Kasumi-1 (cell line): ENCODE measurements at places on chromosomes 6 and 20.

GRCh38 chr6:4986999-4987398 is 16.8 kb downstream of the RPP40 start:
- no peak for DNase-seq

- DNase-seq = no peak
Measured at GRCh38 chr6:16196260-16196983, 42.0 kb upstream of the GMPR start.

DNA sequence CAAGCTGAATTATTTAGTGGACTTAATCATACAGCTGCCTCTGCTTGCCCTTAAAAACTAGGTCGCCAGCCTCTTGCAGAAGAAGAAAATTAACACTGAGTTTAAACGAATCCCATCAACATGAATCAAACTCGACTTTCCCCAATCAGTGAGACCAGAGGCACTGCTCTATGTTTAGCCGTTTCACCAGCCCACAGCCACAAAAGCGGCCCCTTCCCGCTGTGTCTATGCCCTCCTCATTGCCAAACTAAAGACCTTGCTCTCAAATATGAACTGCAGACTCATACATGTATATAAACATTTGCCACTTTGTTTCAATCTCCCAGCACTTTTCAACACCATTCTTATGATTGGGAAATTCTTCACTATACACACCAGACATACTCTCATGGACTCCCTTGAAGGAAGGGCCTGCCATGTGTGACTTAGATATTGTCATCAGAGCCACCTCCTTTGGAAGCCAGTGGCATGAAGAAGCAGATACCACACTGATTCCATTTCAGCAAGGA is 105.8 kb upstream of the ADGRF1 start:
- DNase-seq = no peak

DNA sequence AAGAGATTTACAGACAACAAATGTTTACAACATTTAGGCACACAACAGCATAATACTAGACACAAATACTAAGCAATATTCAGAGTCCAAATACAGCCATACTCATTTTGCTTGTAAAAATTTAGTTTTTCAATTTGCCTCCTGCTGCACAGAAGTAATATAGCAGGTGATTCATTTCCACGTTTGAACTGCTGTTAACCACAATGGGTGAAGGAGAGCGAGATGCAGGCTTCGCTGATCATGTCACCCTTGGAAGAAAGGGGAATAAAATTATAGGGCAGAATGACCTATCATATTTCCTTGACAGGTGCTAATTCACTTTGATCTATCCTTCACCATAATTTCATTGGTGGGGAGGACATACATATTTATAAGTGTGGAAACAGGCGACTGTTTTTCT is 643.8 kb upstream of the AGPAT4 start:
- no peak for DNase-seq

- no peak for DNase-seq
Measured at GRCh38 chr6:18741741-18742140, 354.6 kb downstream of the RNF144B start.

DNA sequence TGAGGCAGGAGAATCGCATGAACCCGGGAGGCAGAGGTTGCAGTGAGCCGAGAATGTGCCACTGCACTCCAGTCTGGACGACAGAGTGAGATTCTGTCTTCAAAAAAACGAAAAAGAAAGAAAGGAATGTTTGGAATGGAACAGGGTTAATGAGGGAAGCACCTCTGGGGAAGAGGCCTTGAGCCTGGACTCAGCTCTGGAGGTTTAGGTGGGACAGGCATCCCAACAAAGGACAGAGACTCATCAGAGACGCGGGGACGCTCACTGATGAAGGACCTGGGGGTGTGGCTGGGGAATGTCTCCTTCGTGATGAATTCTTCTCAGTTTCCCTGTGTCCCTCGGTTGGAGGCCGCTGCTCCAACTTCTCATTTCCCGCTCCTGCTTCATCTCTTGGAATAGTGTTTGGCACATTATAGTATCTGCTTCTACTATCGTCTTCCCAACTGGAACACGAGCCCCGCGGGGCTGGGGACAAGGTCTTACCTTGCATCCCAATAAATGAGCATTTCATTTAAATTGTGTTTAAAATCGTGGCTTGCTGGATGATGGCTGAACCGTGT is 27.6 kb downstream of the KIF25 start:
- DNase-seq = no peak

- no peak for DNase-seq
Measured at GRCh38 chr6:52027699-52028098, 59.7 kb downstream of the PKHD1 start.

GRCh38 chr6:44503471-44503870 is 116.0 kb downstream of the CDC5L start:
- DNase-seq = no peak

- DNase-seq = no peak
Measured at GRCh38 chr20:13765868-13766416, 18.8 kb downstream of the ESF1 start.

DNA sequence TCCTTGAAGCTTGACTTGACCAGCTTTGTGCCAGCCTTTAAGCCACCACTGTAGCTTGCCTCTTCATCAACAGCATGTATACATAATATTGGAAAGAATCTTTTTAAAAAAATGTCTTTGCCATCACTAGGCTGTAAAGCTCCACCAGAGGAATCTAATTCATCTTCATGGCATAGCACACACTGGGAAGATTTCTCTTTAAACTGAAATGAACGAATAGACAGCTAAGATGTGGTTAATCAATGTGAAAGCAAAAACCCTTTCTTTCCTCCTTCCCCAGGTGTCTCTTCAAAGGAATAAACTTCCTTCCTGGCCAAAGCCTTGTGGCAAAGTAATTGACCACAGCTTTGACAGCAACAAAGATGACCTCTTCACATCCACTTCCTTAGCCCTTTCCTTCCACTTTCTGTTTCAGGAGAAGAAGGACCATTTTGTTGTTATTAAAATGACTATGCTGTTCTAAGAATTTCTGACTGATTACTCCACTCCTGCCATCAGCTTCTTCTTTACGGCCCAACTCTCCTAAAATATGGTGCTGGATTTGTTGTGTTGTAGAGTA is 428.7 kb upstream of the SOX4 start:
- no peak for DNase-seq

DNA sequence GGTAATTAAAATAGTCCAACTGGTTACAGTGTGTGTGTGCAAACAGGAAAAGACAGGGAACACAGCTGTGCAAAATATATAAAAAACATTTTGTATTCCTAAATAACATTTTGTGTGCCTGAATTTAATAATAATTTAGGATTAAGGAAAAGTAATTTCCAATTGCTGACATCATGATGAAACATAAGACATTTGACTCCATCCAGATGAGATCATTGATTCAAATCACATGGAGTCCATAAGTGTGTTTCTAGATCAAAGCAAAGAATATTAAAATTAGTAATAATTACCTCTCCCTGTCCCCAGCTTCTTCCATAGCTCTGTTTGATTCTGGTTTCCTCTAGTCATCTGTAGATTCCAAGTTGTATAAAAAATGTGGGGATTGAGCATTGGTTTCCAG is 64.6 kb upstream of the BTN3A2 start:
- no peak for DNase-seq

DNA sequence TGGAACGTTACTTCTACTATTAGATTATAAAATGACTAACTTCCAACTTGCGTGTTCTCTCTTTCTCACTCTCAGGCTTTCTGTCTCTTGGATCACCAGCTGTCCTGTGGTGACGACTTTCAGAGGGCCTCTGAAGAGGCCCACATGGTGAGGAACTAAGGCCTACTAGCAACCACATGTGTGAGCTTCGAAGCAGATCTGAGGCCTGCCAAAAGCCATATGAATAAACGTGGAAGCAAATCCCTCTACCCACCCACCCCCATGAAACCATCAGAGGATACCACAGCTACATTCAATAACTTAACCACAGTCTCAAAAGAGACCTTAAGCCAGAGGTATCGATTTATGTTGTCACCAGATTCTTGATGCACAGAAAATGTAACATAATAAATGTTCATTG is 13.5 kb upstream of the BMP5 start:
- no peak for DNase-seq

GRCh38 chr20:20772497-20773085 is 60.1 kb upstream of the RALGAPA2 start:
- DNase-seq = no peak

- DNase-seq = no peak
Measured at GRCh38 chr6:13710552-13711323, 897 bp downstream of the RANBP9 start.

GRCh38 chr6:46933751-46934150 is 12.0 kb upstream of the ADGRF5 start:
- no peak for DNase-seq

DNA sequence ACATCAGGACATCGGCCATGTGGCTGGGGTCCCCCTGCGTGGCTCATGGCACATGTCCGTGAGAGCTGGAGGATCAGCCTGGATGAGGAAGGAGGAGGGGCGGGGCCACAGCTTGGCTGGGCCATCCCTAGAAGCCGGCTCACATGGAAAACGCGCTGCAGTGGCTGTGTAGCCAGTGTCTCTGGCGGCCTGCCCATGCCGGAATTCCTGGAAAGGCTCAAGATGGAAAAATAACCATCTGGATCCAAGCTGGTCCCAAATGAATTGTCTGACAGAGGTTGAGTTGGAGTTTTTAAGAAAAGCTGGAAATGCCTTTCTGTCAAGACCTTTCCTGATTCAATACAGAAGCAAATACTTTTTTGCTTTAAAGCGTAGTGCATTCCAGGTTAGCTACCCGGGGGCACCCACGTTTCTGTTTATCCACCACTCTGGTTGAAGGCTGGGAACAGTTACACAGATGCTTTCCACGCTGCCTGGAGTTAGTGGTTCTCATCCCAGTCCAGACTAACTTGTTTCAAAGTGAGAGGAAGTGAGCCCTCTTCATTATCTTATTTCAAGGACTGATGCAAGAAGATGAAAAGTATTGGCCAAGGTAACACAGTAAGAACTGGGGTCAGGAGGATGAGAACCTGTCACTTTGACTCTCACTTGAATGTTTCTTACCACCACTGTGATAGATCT is 99.0 kb downstream of the GMPR start:
- no peak for DNase-seq

DNA sequence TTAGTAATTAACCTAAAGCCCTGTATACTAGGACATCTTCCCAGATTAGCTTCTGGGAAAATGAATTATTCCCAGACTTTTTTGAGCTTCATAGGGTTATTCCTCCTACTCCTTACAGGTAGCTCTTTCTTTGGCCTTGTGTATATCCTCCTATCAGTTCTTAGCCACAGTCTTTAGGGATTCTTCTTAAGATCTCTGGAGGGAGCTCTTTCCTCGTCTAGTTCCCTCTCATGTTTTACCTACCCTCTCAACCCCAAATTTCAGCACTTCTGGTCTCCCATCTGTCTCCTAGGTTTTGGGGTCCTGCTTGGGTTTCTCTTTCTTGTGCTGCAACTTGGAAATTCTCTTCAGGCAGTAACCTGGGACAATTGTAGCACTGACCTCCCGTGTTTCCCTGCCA is 46.4 kb upstream of the SLC35B3 start:
- DNase-seq = peak; percentile 58

DNA sequence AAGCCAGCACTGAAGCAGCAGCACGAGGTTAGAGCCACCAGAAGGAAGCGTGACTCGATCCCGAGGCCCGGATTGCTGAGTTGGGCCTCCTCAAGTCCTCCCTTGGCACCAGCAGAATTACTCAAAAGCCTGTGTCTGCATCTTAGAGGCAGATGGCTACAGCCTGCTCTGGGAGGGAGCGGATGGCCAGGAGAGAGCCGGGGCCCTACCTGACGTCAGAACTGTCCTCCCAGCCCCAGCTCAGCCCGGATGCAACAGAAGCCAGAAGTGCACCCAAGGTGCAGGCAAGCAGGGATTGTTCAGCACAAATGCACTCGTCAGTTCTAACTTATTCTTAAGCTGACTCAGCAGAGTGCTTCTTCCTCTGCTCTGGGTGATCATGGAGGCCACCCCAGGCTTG is 155.5 kb upstream of the RPS6KA2 start:
- no peak for DNase-seq

DNA sequence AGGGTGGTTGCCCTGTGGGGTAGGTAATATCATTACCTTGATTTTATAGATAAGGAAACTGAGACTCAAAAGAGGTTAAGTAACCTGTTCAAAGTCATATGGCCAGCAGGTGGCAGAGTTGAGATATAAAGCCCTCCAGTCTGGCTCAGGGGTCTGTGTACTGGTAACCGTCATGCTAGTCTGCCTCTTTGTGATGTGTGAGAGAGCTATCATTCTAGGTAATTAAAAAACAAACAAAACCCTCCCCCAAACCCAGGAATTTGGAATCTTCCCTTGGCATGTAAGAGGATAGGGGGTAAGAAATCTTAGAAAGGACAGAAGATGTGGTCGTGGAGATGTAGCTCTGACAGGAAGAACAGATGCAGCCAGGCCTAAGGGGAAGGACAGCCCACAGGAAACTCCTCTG is 206.0 kb downstream of the CDC5L start:
- DNase-seq = peak; percentile 87
